ENCODE measurements at places on chromosomes 6 and 20.

DNA sequence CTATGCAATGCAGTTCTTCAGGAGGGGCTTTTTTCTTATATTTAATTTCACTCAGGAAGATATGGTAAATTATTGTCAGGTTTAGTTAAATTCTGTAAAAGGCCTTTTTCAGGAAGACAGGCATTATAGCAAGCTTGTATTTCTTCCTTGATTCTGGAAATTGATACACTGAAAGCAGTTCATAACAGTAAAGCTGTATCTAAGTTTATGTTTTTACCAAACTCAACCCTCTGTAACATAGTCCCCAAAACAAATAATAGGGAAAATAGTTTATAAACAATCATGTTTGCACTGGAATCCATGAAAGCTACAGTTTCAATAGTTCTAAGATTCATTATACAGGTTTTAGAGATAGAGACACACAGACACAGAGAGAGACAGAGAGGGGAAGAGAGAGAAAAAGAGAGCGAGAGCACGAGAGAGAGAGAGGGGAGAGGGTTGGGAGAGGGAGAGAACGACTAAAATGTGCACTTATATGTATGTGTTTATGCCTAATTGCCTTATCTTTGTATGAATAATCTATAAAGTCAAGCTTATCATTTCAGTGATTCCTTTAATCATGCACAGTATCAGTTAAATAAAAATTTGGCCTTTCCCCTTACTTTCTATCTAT is 454.4 kb downstream of the RFPL4B start:
- no peak for DNase-seq

GRCh38 chr6:91704531-91704930 is 1117.7 kb upstream of the MAP3K7 start:
- DNase-seq: no peak

DNA sequence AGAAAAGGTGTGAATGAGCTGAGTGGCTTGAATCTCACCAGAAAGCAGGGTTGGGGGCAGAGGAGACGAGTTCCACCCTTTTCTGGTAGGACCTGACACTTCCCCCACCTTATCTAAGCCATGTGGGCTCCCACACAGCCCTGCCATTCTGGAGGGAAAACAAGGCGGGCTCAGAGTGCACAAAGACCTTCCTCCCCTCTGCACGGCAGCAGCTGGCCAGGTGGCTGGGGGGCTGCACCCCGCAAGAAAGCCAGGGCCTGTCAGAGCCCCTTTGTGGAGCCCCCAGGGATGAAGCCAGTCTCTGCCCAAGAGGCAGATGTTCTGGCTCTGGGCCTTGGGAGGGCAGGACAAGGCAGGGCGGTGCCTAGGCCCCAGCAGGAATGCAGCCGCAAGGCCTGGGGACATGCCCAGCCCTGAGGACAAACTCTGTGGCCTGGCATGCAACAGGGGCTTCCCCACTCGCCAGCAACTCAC is 48.4 kb upstream of the DSN1 start:
- no peak for DNase-seq

DNA sequence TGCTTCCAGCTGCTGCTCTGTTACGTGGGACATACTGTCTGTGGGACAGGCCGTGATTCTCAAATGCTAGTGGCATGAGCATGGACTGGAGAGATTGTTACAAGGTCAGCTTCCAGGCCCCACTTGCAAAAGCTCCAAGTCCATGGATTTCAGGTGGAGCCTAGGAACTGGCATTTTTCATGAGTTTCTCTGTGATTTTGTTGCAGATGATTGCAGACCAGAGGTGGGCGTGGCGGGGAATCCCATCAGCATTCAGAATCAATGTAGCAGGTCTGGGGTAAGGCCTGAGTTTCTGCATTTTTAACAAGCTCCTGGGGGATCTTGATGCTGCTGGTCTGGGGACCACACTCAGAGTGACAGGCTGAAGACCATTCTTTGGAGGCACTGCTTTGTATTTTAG is 2.4 kb upstream of the CDH4 start:
- DNase-seq: no peak

- DNase-seq: no peak
These were observed 6.9 kb downstream of the FAM184A start for GRCh38 chr6:119071576-119071975.
